Activated naive CD4-positive, alpha-beta T cell treated with anti-CD3 and anti-CD28 coated beads, Interleukin-2, amount 10 ng/mL, durations not matched to agents 7 days and 5 days (primary cell): ENCODE measurements at places on chromosomes 5 and 9.

- no peaks in the 10 kb centered on the region for H3K27me3 ChIP-seq
- no peak for DNase-seq
- no peak overlapping the region for H3K27ac ChIP-seq
- H3K36me3 ChIP-seq: peaks cover 47% of the 10 kb centered on the region
- no peak overlapping the region for H3K4me3 ChIP-seq
Measured at GRCh38 chr9:36576866-36577265, 4.2 kb downstream of the MELK start.

DNA sequence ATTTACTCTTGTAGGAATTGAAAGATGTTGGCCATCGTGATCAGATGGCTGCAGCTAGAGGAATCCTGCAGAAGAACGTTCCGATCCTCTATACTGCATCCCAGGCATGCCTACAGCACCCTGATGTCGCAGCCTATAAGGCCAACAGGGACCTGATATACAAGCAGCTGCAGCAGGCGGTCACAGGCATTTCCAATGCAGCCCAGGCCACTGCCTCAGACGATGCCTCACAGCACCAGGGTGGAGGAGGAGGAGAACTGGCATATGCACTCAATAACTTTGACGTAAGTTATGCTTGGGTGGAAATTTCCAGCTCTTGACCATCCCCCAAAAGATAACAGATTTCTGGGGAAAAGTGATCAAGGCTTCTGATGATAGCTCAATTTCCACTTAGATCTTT lies 50.6 kb downstream of the LRRTM2 start:
- H3K4me1 ChIP-seq: no peaks in the 10 kb centered on the region
- H3K27me3 ChIP-seq: peaks cover 4% of the 10 kb centered on the region
- no peak for DNase-seq
- no peaks in the 10 kb centered on the region for H3K36me3 ChIP-seq

DNA sequence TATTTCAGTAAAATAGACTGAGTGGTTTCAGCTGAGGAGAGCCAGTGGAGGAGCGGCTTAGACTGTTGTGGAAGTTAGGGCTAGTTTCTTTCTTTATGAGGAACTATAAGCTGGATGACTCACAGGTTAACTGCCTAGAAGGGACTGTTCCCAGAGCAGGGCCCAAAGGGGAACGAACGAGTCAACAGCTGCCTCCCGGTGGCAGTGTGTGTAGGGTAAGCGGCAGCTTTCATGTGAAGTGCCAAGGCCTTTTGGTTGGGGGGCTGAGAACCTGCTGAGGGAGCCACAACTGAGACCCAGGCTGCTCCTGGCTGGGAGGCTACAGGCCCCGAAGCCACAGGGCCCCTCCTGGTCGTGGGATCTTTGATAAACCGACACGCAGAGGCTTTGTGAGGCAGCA lies 7.0 kb downstream of the SQSTM1 start:
- H3K27ac ChIP-seq: peak overlapping the region; percentile 14
- peaks cover 13% of the 10 kb centered on the region for H3K4me1 ChIP-seq
- H3K4me3 ChIP-seq: no peak overlapping the region
- no peak for DNase-seq

GRCh38 chr9:88143179-88143578 lies 4.9 kb upstream of the SPATA31C2 start:
- H3K36me3 ChIP-seq: no peaks in the 10 kb centered on the region
- H3K27ac ChIP-seq: no peak overlapping the region
- no peaks in the 10 kb centered on the region for H3K4me1 ChIP-seq
- DNase-seq: no peak
- H3K4me3 ChIP-seq: no peak overlapping the region

DNA sequence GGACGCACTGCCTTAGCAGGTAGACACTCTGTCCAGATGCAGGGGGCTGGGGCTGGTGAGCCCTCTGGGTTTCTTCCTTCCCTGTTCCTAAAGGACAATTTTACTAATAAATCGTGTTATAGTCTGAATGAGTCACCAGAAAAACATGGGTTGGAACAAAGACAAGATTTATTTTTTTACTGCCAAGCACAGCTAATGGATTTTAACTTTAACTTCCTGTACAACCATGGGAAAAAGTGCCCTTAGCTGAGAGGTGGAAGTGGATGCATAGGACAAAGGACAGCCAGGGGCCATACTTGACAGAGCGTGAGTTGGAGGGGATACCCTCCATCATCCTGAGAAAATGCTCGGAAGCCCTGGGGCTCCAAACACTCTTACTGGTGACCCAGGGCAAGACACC lies 300.7 kb downstream of the MSX2 start:
- H3K4me1 ChIP-seq: no peaks in the 10 kb centered on the region
- DNase-seq: no peak
- no peak overlapping the region for H3K27ac ChIP-seq
